ENCODE measurements at places on chromosomes 6 and 20.

GRCh38 chr6:11006061-11006460 is 38.0 kb downstream of the ELOVL2 start:
- no peak for DNase-seq

DNA sequence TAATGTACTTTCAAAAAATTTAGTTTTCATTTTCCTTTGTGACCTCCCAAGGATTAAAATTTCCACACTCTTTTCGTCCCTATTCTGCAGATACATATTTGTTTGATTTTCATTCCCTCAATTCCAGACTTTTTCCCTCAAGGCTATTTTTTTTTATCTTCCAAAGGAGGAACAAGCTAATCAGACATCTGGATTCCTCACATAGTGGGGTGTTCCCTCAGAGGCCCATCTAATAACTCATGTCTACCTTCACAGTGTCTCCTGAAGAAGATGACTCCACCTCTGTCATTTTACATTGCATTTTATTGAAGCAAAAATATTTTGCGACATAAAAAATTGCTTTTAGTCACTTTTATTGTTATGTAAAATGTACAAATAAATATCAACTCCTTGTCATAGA is 122.2 kb downstream of the RFPL4B start:
- DNase-seq = no peak

DNA sequence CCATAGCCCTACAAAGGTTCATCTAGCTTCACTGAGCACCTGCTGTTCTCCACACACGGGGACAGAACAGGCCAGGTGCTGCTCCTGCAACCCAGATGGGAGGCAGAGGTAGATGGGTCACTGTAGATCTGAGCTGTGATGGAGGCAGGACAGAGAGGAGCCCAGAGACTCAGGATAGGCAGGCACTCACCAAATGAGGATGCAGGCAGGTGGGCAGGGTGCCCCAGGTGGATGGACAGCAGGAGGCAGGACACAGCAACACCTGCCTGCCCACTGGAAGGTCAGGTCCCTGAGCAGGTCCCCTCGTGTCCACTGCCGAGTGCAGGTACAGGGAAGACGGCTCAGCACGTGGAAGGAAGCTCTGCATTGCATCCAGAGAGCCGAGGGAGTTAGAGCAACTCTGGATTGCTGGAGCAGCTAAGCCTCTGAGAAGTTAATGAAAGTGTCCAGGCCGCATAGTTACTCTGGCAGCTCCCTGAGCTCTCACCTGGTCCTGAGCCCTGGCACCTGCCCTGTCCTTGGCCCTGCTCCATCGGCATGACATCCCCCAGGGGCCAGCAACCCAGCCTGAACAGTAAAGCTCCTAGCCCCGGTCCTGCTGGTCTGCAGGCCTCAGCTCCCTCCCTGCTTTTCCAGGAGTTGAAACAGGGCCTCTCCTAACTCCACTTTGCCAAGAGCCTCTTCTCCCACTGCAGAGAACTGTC is 4.9 kb upstream of the YTHDF1 start:
- DNase-seq = no peak

- DNase-seq = no peak
These were observed 142.0 kb upstream of the GMDS start for GRCh38 chr6:2387445-2387844.

GRCh38 chr6:119978274-119978889 is 628.8 kb upstream of the MAN1A1 start:
- DNase-seq = no peak

DNA sequence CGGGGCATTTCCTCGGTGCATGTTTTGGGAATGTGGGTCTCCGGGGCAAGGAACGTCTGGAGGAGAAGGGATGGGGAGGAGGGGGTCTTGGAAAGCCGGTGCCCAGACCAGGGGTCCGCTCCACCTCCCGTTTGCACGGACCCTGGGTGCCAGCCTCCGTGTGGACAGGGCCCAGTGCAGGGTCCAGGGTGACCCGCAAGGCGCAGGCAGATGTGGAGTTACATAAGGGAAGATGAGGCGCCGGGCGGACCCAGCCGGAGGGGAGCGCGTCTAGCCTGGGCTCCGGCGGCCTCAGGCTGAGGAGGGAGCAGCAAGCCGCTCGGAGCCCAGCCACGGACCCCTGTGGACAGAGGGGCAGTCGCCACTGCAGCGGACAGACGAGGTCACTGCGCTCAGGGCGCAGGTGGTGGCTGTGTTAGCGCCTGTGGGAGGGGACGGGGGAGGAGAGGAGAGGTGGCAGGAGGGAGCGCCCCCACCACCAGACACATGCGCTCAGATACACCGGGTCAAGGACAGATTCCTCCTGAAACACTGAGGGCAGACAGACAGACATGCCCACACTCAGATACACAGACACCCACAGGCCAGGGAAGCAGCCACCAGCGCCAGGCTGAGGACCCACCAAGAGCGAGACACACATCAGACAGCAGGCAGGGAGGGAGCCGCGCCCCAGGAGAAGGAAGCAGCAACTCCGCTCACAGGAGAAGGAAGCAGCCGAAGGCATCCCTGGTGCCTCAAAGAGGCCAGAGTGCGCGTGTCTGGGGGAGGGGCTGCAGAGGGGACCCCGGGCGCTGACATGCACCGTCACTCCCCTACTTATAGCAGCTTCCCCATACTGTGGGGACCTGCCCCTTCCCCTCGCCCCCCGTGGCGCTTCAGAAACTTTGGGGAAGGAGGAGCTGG is 839 bp upstream of the HRH3 start:
- no peak for DNase-seq

DNA sequence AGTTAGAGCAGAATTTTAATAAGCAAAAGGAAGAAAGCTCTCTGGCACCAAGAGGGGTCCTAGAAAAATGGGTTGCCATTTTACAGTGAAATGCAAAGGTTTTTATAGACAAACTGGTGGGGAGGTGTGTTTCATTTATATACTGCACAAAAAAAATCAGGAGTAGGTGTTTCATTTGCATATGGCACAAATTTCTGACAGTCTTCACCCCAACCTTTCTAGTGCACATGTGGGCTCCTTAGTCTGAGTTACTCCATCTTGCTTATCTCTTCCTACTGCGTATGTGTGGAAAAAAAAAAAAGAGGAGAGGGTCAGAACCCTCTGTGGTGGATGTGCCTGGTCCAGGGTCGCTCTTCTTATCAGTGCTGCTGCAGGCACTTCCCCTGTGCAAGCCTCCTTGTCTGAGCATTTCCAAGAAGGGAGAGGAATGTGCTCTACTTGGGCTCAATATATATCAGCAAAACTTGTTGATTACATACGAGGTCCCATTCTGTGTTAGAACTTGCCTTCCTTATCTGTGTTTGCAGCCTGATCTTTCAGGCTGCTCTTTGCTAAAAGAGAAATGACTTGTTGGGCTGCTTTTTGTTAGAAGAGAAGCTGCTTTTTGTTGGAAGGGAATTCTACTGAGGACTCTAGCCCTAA is 59.0 kb upstream of the MRAP2 start:
- DNase-seq = no peak

DNA sequence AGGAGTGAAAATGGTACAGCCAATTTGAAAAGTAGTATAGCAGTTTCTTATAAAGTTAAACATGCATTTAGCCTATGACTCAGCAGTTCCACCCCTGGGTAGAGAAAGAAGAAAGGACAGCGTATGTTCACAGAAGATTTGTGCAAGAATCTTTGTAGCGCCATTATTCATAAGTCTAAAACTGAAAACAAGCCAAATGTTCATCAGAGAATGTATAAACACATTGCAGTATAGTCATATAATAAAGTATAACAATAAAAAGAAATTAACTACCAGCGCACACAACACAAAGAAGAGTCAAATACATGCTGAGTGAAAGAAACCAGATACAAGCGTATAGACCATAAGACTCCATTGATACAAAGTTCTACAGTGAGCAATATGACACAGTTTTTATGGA is 294.0 kb downstream of the SAMD5 start:
- DNase-seq = no peak

- no peak for DNase-seq
These were observed 54.8 kb upstream of the MBOAT1 start for GRCh38 chr6:20266851-20267608.

GRCh38 chr20:17822540-17823408 is 123.0 kb downstream of the BANF2 start:
- no peak for DNase-seq

- DNase-seq = no peak
These were observed 4.6 kb downstream of the KCNK5 start for GRCh38 chr6:39224523-39225182.

DNA sequence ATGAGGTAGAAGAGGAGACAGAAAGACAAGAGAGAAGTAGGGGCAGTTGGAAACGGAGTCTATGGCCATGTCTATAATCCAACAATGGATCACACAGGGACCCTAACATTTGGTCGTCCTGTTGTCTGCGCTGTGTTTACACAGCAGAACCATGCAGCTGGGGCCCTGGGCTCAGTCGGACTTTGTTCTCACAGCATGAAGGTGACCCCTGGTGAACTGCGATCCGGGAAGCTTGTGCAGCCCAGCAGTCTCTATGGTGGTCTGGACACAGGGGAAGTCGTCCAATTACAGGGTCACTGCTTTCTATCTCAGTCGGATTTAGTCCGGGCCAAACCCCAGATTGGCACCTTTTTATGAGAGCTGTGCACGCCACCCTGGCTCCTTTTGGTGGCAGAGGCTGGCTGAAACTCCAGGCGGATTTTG is 153.6 kb downstream of the FOXA2 start:
- DNase-seq = no peak

DNA sequence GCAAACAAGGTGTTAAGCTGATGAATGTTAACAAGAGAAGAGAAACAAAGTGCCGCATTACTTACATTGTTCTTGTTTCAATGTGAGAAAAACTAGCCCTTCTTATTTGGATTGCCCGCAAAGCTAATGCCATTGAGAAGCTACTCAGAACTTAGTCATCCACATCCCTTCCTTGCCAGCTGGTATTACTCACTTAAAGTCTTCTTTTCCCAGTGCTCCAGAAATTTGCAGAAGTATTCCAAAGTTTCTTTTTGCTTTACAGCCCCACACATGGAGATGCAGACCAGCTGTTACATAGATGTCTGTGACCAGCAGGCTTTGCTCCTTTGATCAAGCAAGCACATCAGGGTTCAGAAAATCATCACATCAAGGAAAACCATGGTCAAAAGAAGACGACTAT is 529.0 kb downstream of the TBC1D32 start:
- no peak for DNase-seq
